Left ventricle myocardium inferior (tissue), 1 donor: ENCODE measurements at places on chromosomes 4 and X.
A peak's percentile ranks its signal among the peaks of the same experiment; 100 is the strongest.

DNA sequence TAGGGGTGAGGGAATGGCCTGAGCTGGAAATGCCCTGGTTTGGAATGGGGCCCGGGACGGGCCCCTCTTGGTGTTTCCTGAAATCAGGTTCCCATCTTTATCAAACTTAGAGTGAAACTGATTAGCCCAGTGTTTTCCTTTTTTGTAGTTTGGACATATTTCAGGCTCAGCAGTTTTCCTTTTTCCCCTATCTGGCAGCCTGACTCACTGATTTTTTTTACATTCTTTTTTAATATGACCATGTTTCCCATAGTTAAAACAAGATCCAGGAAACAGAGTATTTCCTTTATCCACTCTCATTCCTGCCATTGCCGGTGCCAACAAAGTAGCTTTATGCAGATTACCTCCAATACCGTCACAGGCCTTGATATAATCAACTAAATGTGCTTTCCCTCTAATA lies 20.5 kb upstream of the C4orf17 start:
- no peak for DNase-seq

DNA sequence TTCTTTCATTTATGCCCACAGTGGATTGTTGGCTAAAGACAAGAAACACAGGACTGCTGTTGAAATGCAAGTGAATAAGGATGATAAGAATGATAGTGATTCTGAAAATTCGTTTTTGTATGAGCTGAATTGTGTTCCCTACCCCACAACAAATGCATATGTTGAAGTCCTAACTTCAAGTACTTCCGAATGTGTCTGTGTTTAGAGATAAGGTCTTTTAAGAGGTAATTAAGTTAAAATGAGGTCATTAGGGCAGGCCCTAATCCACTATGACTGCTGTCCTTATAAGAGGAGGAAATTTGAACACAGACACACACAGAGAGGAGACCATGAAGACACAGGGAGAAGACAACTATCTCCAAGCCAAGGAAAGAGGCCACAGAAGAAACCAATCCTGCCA lies 126.6 kb upstream of the ACSL4 start:
- DNase-seq, result no peak

- no peak for DNase-seq
Observed at GRCh38 chr4:85050736-85051135, 84.2 kb upstream of the WDFY3 start.

GRCh38 chr4:31045151-31045550 lies 325.0 kb downstream of the PCDH7 start:
- DNase-seq, result no peak

DNA sequence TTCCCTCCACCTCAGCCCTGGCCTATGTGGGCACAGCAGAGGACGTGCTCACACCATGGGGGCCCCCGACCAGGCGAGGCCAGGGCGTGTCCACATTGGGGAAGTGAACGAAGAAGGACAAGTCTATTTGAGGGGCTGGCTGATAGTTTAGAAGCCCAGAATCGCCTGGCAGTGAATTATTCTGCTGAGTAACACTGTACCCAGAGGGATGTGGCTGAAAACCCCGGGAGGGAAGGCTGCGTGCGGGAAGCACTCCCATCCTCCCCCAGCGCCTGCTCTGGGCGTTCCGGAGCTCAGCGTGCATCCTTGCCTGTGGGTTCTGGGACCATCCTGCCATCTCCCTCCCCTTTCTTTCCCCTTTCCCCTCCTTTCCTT lies 66.6 kb downstream of the TRMT44 start:
- no peak for DNase-seq

- DNase-seq, result no peak
Observed at GRCh38 chr4:152454398-152455011, 81.4 kb downstream of the FBXW7 start.

GRCh38 chr4:3174371-3175338 lies 74.3 kb upstream of the MSANTD1 start:
- no peak for DNase-seq

GRCh38 chr4:78019414-78019813 lies 37.7 kb upstream of the FRAS1 start:
- no peak for DNase-seq

DNA sequence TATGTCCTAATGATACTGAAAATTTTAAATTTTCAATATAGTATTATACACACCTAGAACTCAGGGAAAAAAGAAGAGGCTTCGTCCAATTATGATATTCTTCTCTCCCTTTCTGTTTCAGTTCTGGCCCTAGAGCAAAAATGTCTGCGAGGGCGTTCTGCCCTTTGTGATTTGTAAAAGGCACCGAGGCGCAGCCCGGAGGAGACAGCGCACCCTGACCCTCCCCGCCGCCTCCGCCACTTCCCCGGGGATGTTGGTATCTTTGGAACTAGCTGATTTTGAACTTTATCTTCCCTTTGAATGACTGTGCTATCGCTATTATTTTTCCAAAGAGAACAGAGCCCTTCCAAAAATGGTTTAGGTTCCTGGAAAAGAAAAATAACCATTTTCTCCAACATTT lies 173.2 kb upstream of the FAM9B start:
- DNase-seq, result no peak

DNA sequence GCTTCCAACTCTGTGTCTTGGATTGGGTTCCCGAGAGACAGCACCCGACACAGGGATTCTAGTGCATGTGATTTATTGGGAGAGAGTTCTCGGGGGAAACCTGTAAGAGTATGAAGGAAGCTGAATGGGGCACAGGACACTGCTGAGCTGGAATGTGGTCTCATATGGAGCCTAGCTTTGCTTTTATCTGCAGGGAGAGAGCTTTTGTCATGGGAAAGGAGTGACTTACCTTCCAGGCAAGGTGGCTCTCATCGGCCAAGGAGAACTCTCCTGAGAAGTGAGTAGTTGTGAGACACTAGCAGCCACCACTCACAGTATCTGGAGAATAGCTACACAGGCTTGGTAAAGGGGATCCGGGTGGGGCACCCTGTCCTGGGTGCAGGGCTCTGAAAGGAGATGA lies 124.5 kb downstream of the NHS start:
- DNase-seq, result no peak

DNA sequence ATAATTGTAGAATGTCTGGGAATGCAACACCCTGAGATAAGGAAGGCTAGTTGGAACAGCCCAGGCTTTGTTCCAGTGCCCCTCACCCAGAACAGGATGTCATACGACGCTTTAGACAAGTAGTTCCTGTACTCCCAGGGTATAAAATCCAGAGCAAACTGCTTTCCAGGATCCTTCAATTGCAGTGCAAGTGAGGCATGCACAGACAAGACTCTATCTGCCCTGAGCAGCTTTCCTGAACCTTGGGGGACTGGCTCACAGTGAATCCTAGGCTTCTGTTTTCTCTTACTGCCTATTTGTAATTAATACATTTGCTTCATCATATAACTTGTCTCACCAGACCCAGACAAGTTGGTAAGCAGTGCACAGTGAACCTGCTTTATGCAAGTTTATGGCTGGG lies 48.4 kb upstream of the IL9R start:
- DNase-seq, result no peak

DNA sequence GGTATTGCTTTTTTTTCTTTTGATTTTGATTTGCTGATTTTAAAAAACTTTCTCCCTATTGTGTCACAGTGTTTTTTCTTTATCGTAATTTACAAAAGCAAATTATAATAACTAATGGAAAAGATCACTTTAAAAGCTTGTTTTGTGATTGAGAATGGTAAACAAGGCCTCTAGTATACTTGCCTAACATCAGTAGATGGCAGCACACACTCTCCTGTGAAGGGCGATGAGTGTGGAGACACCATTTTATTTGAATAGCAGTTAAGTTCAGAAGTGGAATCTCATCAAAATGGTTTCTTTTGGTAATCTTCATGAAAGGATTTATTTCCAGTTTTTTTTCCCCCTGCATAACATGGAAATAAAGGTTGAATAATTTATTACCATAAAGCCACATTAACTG lies 72.3 kb downstream of the PAK3 start:
- DNase-seq, result no peak

DNA sequence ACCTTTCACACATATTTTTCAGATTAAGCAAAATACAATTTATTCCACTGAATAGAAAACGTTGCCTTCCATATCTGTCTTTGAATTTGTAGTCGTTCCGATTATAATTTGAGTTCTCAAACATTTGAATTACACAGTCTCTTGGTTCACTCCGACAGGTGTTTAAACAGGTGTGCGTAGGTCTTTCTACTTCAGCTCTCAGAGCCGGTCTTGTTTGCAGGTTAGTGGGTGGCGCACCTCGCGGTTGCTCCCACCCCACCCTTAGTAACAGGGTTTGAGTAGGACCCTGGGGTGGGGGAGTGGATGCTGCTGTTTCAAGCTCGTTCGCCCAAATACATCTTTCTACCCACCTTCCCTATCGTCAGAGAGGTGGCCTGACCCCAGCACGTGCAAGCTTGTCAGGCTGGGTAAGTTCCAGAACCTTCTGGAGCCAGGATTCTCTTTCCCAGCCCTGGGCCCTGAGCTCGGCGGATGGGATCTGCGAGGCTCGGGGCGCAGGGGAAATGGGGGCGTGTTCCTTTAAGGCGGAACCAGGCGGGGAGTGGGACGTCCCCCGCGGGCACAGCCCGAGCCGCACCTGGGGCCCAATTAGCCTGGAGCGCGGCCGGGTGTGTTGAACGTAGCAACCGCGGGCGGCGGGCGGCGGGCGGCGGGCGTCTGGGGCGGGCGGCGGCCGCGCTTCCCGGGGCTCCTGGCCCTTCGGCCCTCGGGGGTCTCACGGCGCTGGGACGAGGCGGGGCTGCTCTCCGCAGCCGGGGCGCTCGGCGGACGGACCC lies at the start of gene FAM149A:
FAM149A (plus strand) TSS at position 591 of the 776 bp plus-strand sequence.
- peak; percentile 24 for DNase-seq

GRCh38 chrX:1323315-1323714 lies 13.3 kb upstream of the IL3RA start:
- DNase-seq, result peak; percentile 36

GRCh38 chr4:5708449-5709206 lies at the start of gene EVC2:
Gene EVC2 (minus strand): TSS chr4:5708559. CDS start chr4:5708513, 46 bp downstream.
- DNase-seq, result peak; percentile 80

DNA sequence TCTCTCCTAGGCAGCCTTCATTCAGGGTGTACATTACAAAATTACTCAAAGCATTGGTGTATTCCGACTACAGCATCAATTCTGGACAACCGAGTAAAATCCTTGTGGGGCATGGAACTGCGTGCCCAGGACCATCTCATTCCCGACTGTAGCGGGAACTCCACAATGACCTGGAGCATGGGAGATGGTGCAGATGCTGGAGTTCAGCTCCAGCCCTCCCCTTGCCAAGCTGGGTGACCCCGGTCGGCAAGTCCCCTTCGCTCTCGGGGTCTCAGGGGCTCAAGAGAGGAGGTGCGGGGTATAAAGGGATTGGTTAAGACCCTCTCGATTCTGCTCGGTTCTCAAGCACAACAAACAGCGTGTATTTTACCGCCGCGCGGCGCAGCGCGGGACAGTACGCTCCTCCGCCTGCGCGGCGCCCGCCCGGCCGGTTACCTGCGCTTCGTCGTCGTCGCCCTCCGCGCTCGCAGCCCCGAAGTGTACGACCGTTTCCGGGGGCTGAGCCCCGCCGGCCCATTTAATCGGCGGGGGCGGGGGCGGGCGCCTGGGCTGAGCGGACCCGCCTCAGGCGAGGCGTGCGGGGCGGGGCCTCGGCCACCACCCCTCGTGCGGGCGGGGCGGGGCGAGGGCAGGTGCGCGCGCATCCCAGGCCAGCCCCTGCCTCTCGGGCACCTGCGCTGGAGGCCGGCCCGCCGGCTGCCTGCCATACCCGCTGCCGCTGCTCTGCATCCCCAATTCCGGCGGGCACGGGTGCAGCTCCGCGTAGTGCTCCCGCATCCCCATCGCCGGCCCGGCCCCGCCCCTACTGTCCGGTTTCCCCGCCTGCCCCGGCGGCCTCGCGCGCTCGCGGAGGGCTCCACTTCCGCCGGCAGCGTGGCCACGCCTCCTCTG lies at the start of gene G6PD:
G6PD (minus strand) TSS at position 493 of the 891 bp plus-strand sequence. CDS start 691 bp downstream, outside the sequence.
- peak; percentile 74 for DNase-seq

GRCh38 chrX:21813612-21814368 lies 25.6 kb upstream of the MBTPS2 start:
- no peak for DNase-seq

DNA sequence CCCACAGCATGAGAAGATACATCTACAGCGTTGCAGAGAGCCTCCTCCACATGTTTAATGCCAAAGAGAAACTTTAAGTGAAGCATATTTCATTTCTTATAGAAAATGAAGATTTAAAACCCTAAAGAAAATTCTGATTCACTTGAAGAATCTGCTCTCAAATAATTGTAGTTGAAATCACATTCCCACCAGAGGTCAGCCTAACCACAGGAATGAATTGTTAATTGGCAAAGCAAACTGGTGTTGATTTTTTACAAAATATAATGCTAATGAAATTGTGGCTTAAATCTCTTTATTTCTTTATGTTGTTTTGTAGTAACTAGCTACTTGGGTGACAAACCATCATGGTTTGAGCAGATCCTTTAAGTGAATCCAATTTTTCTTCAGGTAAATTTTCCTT lies 31.1 kb upstream of the WDR17 start:
- no peak for DNase-seq

DNA sequence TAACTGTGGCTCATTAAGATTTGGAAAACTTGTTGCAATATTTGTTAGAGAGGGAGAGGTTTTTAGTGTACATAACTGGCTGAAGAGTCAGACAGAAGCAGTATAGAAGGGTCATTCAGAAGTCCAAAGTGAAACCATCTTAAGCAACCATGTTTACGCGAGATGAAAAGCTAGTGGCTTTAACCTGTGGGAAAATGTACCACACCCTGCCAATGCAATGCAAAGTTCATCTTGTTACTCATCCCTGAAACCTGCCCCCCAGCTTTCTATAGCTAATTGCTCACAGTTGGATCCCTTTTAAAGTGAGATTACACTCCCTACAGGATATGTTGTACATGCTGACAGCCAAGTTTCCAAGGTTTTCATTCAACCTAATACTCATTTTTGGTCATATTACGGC lies 96.7 kb upstream of the RAPGEF2 start:
- no peak for DNase-seq

DNA sequence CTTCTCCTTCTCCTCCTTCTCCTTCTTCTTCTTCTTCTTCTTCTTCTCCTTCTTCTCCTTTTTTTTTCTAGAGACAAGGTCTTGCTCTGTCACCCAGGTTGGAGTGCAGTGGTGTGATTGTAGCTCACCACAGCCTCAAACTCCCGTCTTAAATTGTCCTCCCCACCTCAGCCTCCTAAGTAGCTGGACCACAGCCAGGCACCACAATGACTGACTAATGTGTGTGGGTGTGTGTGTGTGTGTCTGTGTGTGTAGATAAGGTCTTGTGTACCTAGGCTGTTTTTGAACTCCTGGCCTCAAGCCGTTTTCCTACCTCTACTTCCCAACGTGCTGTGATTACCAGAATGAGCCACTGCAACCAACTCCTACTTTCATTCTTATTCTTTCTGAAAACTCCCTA lies 390.9 kb downstream of the ADAM29 start:
- DNase-seq, result no peak

DNA sequence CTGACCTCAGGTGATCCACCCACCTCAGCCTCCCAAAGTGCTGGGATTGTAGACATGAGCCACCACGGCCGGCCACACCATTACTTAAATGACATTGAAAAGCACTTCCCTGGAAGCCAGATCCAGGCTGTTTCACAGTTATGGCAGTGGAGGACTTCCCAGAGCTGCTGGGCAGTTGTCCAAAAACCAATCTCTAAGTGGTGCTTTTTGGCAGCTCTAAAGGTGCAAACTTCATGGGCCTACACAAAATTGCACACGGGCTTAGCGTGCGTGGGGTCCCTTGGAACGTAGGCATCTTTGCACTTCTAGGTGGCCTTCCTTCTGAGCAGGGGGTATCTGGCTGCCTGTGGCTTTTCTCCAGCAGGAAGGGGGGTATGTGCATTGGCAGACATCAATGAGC lies 172.3 kb downstream of the SHOX start:
- no peak for DNase-seq
